SK-N-SH (cell line): ENCODE measurements at places on chromosomes 6 and 20. TPM values are rescaled to one million over a fixed set of nuclear protein-coding genes. Genes with fewer than 3 reads are reported as not detected.

- no peak overlapping the region for H3K4me3 ChIP-seq
- H3K27me3 ChIP-seq: no peaks in the 10 kb centered on the region
- DNase-seq: no peak
- H3K27ac ChIP-seq: no peak overlapping the region
- H3K4me1 ChIP-seq: no peaks in the 10 kb centered on the region
- H3K36me3 ChIP-seq: no peaks in the 10 kb centered on the region
These were observed 73.5 kb downstream of the AKAP7 start for GRCh38 chr6:131208787-131209186.

GRCh38 chr20:45059022-45059728 lies 41.8 kb downstream of the KCNS1 start:
- no peaks in the 10 kb centered on the region for H3K27me3 ChIP-seq
- no peak overlapping the region for H3K4me3 ChIP-seq
- H3K27ac ChIP-seq: no peak overlapping the region

GRCh38 chr6:106252687-106253086 lies 72.9 kb downstream of the ATG5 start:
- H3K27me3 ChIP-seq: no peaks in the 10 kb centered on the region
- peak overlapping the region; percentile 66 for H3K27ac ChIP-seq
- H3K4me1 ChIP-seq: peaks cover 44% of the 10 kb centered on the region

SLC13A3 gene
- polyA plus RNA-seq: 0.10 and 0.21 TPM in 2 replicates

GRM1 gene
- polyA plus RNA-seq: 0.03 and 0.05 TPM in 2 replicates

DNA sequence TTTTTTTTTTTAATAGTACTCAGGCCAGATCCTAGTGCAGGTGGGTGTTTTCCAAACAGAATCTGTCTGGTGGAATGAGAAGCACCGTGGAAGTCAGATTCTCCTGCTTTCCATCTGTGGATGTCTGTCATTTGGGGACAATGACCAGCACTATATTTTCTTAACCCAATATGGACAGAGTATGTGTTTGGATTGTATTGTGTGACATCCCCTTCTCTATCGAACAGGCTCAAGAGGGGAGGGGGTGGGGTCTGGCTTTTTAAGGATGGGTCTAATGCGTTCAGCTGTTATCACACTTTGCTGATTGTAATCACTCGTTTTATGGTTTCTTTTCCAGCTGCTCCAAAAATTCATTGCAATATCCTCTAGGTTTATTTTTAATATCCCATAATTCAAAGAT lies 197.5 kb upstream of the CEP162 start:
- H3K27ac ChIP-seq: no peak overlapping the region
- peak; percentile 16 for DNase-seq
- no peaks in the 10 kb centered on the region for H3K27me3 ChIP-seq

DNA sequence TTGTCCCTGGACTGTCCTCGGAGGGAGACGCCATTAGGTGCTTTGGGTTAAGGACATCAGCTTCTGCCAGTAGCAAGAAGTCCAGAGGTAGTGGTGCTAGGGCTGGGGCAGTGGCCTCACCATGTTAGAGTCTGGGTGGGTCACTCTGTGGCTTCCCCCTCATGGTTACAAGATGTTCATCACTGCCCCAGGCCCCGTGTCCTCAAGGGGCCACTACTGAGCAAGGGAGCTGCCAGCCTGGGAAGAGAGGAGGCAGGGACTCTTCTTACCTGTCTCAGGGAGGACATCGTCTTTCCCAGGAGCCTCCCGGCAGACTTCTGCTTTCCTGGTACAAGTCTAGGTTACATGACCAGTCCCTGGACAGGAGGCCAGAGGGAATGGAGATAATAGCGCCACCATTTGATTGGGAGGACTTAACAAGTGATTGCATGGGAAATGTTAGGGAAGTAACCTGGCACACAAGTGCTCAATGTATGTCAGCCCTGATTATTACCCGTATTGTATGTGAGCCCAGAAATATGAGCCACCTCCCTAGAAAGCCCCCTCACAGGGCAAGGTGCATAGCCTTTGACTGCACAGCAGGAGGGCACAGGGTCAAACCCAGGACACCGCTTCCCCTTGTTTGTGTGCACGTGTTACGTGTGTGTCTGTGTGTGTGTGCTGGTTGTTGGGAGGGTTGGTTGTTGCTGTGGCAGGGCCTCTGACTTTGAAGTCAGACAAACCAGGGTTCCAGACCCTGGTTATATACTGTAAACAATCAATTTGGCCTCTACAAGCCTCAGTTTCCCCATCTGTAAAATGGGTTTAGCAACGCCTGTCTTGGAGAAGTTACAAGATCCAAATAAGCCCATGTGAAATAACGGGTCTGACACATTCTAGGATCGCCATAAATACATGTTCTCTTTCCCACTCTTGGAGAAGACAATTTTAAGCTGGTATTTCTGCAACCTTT lies 30.0 kb downstream of the SIRPA start:
- H3K27ac ChIP-seq: no peak overlapping the region
- H3K36me3 ChIP-seq: no peaks in the 10 kb centered on the region; the same call in 1 of the 2 replicates
- H3K4me3 ChIP-seq: no peak overlapping the region
- peaks cover 11% of the 10 kb centered on the region; the same call in 1 of the 2 replicates for H3K4me1 ChIP-seq
- no peaks in the 10 kb centered on the region for H3K27me3 ChIP-seq

- no peaks in the 10 kb centered on the region for H3K36me3 ChIP-seq
- H3K4me1 ChIP-seq: no peaks in the 10 kb centered on the region
- no peaks in the 10 kb centered on the region for H3K27me3 ChIP-seq
- no peak overlapping the region for H3K4me3 ChIP-seq
These were observed 13.2 kb upstream of the VAPB start for GRCh38 chr20:58375759-58376352.

ATXN1 gene
- polyA plus RNA-seq: 7.9 and 8.1 TPM in 2 replicates

- H3K27ac ChIP-seq: no peak overlapping the region
- H3K4me1 ChIP-seq: peaks cover 6% of the 10 kb centered on the region; the same call in 1 of the 2 replicates
- H3K27me3 ChIP-seq: no peaks in the 10 kb centered on the region
- DNase-seq: no peak
These were observed 1.6 kb upstream of the FAM110A start for GRCh38 chr20:831956-832355.

EYS gene
- 0.05 TPM in 1 of 2 replicates, not detected in the other for polyA plus RNA-seq

DNA sequence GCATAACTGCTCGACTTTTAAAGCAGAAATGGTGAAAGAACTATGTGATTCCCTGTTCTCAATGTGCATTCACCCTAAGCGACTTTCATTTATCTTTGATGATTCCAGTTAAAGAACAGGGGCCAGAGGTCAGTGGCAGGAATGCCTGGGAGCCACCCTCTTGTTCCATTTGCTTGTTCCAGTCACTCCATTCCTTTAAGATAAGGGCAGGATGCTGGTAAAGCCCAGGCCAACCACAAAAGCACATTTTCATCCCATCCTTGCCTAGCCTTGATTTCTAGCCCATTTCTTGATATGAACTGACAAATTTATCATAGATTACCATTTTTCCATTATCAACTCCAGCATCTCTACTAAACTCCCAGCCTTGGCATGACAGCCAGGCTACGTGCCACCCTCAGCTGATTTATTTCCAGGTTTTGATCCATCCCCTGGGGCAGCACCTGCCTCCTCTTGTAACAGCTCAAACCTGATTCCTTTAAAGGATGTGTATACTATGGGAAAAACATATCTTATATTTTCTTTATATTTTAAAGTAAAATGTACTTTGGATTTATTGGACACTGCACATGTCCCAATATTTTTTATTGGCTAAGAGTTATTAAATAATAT lies 19.2 kb downstream of the HMGN3 start:
- no peak for DNase-seq
- no peak overlapping the region for H3K4me3 ChIP-seq
- no peaks in the 10 kb centered on the region for H3K27me3 ChIP-seq
- H3K36me3 ChIP-seq: no peaks in the 10 kb centered on the region
- H3K27ac ChIP-seq: no peak overlapping the region
- peaks cover 7% of the 10 kb centered on the region; the same call in 1 of the 2 replicates for H3K4me1 ChIP-seq

- no peaks in the 10 kb centered on the region for H3K27me3 ChIP-seq
- DNase-seq: no peak
- H3K36me3 ChIP-seq: peaks cover 31% of the 10 kb centered on the region; the same call in 1 of the 2 replicates
- no peaks in the 10 kb centered on the region for H3K4me1 ChIP-seq
- H3K4me3 ChIP-seq: no peak overlapping the region
These were observed 9.1 kb downstream of the MTG2 start for GRCh38 chr20:62191781-62192559.

GRCh38 chr20:51961964-51962761 lies 159.8 kb upstream of the SALL4 start:
- no peak overlapping the region; the same call in 1 of the 2 replicates for H3K27ac ChIP-seq
- no peaks in the 10 kb centered on the region for H3K27me3 ChIP-seq
- H3K36me3 ChIP-seq: no peaks in the 10 kb centered on the region
- H3K4me3 ChIP-seq: no peak overlapping the region

RCAN2 gene
- polyA plus RNA-seq: not detected in 2 replicates

DNA sequence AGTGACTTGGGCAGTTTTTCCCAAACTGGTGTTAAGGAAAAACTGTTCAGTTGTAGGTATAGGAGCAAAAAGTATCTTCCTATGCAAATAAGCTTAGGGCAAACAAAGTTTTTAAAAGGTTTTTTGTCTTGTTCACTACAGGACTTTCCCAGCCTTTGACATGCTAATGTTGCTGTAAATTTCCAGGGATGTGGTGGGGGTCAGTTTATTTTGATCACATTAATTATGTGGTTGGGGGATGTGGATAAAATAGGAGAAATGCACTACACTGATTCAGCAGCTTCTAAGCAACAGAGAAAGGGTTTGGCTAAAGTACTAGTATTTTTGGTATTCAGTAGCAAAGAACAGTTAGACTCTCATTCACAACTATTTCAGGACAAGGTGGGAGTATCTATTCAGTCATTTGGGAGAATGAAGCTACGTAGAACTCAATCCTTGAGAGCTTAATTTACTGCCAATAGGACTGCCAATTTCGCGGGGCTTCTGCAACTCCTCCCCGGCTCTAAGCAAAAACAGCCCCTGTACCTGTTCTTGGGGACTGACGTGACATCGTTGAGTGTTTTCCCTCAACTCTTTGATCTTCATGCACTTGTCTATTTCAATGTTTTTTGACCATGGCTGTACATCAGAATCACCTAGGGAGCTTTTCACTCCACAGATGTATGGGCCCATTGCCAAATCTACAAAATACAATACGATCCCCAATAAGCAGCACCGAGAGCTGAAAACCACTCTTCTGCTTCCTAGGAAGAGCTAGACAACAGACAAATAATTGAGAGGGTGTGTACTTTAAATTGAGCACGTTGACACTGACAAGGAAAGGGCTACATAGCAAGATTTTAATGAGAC lies 94.8 kb upstream of the NHSL1 start:
- H3K4me1 ChIP-seq: no peaks in the 10 kb centered on the region
- H3K36me3 ChIP-seq: no peaks in the 10 kb centered on the region
- H3K27me3 ChIP-seq: no peaks in the 10 kb centered on the region

DNA sequence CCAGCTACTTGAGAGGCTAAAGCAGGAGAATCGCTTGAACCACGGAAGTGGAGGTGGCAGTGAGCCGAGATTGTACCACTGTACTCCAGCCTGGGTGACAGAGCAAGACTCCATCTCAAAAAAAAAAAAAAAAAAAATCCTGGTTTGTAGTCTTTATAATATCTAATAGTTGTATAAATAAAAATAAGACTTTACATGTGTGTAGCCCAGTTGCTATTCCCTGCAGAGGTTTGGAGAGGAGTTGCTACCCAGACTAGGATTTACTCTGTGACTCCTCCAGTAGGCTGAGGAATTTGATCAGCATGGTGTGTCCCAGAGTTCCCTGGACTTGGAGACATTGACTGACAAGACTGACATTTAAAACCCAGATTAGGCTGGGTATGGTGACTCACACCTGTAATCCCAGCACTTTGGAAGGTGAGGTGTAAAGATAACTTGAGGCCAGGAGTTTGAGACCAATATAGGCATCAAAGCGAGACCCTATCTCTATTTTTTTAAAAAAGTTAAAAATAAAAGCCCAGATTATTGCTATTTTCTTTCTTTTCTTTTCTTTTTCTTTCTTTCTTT lies 10.2 kb downstream of the CHMP4B start:
- no peaks in the 10 kb centered on the region for H3K36me3 ChIP-seq
- DNase-seq: no peak
- H3K27ac ChIP-seq: no peak overlapping the region
- no peak overlapping the region for H3K4me3 ChIP-seq
